NT2/D1 (cell line): ENCODE measurements at places on chromosomes 3 and 15.

- DNase-seq, result no peak
Measured at GRCh38 chr15:42148808-42149492, 7.5 kb downstream of the PLA2G4F start.

GRCh38 chr15:46266661-46267060 is 631.8 kb downstream of the SQOR start:
- DNase-seq, result no peak

DNA sequence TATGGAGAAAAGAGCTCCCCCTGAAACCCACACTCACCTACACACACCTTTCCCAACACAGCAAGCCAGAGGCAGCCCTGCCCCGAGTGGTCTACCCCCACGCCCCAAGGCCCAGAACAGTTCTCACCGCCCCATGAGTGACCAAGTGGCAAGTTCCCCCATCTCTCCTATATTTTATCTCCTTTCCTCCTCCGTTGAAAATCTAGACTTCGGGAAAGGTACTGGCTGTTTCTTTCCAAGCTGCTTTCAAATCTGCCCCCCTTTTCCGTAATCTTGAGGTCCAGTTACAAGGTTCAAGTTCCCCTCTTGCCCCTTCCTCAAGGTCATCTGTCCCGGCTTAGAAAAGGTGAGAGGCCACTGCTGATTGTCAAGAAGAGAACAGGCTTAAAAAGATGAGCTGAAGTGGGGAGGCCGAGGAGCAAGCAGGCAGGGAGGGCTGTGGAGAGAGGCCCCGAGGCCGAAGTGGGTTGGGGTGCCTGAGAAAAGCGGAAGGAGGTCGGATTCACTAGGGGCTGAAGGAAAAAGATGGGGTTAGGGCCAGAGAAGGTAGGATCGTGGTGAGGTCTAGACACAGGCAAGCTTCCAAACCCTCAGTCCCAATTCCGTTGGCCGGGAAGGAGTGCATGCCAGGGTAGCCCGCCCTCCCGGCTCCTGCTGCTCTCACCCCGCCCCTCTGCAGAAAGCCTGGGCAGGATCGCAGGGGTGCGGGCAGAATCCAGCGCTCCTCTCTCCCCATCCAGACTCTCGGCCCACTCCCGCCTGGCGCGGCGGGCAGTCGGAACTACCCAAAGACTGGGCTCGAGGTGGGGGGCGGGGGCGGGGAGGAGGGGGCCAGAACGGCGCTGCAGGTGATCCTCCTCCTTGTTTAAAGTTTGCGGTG is 1.7 kb downstream of the SEMA5B start:
- peak; percentile 66 for DNase-seq

GRCh38 chr15:65326117-65326526 is 21.6 kb downstream of the RNU5B-1 start:
- no peak for DNase-seq

DNA sequence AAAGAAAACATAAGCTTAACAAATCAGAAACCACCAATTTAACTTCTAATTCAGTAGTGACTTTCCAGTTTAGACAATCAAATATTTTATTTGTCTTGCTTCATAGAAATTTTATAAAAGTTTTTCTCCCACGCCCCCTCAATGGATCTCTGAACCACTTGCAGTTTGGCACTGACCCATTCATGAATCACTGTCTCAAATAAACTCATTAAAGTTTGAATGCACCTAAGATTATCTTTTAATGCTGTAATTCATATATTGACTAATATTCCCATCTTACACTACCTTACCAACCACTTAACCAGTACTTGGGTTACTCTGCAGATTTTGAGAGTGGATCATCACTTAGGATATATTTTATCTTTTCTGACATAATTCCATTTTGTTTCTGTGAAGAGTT is 880.2 kb downstream of the OTOL1 start:
- DNase-seq, result no peak

DNA sequence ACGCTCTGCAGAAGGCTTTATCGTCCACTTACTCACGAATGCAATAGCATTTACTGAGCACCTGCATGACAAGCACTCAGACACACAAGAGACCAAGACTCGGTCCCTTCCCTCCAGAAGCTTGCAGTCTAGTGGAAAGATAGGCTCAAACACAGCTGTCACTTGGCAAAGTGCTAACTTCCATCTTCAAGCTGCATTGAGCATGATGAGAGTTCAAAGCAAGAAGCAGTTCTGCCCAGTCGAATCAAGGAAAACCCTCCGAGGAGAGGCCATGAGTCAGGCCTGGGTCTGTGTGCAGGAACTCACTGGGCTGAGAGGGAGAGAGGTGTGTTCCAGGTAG is 51.5 kb downstream of the C3orf20 start:
- DNase-seq, result no peak

GRCh38 chr15:78360958-78361718 is 21.0 kb downstream of the CRABP1 start:
- DNase-seq, result no peak

- no peak for DNase-seq
Measured at GRCh38 chr15:55334997-55335396, 16.0 kb downstream of the PIGB start.

DNA sequence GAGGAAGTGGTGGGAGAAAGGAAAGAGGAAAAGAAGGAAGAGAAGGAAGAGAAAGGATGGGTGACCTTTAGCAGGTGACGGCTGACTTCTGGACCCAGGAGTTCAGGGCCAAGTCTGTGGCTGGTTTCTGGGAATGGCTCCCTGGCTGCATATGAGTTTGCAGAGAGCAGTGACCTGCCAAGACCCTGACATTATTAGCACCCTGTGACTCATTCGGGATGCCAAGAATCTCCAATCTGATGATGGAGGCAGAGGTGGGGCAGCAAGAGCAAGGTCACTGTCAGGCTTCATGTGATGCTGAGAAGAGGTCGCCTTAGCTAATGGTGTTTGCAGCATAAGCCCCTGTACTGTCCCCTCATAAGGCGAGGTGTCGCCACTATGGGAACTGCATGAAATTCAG is 42.6 kb downstream of the MYZAP start:
- no peak for DNase-seq

GRCh38 chr15:41801850-41802455 is 25.9 kb upstream of the JMJD7 start:
- DNase-seq, result no peak

DNA sequence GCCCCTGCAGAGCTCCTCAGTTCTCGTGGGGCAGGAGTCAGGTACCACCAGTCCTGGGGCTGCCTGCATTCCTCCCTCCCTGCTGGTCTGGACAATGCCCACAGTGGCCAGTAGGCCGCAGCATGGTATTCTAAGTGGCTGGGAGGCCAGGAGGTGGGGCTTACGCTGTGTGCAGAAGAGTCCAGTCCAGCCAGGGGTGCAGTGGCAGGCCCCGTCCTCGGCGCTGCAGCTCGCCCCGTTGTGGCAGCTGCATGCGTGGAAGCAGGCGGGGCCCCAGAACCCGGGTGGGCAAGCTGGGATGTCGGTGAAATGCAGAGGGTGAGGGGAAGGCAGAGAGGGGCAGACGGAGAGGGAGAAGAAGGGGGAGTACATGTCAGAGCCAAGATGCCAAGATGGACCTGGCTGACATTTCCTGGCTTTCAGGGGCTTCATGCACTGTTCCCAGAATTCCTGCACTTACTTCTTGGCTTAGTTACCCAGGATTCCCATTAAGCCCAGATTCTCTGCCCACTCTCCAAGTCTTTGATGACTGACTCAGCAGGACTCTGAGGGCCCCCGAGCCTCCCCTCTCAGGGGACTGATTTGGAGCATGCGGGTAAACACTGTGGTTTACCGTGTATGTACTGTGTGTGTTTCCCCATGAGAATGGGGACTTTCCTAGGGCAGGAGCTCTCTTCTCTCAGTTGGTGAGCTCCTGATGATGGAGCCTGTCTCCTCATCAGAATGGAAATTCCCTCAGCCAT is 47.5 kb downstream of the RAB11A start:
- DNase-seq, result peak; percentile 69

GRCh38 chr3:14876921-14877333 is 58.2 kb downstream of the FGD5 start:
- no peak for DNase-seq

- no peak for DNase-seq
Measured at GRCh38 chr3:9247361-9247940, 2.0 kb downstream of the SRGAP3 start.

- DNase-seq, result no peak
Measured at GRCh38 chr15:78838489-78838888, 27.2 kb upstream of the ADAMTS7 start.

DNA sequence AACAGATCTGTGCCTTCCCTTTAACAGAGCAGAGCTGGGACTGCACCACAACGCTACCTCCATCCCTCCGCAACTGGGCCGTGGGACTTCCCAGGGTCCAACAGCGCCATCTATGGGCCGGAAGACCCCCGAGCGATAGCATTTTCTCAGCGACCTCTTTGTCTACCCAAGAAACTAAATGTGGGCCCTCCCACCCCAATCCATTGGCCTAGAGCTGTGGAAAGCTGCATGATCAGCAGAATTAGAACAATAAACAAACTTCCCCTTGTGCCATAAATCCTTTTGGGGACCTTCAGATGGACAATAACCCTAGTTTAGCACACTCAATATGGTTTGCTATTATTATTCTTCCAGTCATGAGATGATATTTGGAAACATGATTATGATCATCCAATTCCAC is 74.8 kb upstream of the NTRK3 start:
- DNase-seq, result peak; percentile 88

GRCh38 chr3:101803173-101803782 is 24.3 kb downstream of the NXPE3 start:
- DNase-seq, result peak; percentile 36

- no peak for DNase-seq
Measured at GRCh38 chr3:79361748-79362378, 405.9 kb downstream of the ROBO1 start.

DNA sequence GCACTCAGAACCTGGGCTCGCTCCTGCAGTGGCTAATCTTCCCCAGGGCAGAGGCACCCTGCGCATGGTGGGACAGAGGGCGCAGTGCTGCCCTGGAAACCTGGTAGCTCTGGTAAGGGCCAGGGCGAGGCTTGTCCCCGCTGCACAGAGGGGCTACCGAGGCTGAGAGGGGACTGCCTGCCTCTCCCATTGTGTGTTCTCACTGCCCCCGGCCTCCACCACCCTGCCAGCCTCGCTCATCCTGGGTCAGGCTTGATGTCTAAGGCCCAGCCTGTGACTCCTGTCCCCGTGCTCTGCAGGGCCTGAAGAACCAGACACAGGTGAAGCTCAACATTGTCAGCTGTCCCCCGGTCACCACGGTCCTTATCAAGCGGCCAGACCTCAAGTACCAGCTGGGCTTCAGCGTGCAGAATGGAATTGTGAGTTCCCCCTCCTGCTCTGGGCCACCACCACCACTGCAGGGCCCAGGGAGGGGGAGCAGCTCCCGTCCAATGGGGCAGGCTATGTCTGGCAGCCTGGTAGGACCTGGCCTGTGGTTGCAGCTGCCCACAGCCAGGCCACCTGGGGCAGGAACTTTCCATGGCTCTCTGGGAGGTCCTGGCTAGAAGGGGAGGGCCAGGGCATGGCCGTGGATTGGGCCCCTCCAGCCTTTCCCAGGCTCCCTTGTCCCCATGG is 161.5 kb downstream of the NSMCE3 start:
- no peak for DNase-seq

DNA sequence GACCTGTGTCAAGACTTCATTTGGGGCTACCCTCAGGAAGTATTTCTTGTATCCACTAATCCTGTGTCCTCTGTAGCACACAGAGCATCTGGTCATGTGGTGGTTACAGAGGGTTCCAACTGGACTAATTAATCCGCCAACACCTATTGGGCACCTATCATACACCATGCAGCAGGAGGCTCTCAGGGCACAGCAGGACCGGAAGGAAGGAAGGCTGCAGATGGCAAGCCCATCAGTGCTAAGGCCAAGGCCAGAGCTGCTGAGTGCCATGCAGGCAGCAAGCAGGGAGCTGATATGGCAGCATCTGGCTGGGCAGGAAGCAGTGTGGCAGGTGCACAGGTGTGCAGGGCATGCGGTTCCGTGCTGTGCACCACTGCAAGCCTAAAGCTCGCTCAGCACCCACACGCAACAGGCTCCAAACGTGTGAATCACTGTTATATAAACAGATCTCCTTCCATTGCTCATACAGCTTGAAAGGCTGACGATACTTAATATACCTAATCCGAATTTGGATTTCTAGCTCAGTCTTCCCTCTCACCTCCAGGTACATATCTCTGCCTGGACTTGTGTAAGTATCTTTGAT is 64.4 kb upstream of the SNRPA1 start:
- no peak for DNase-seq

DNA sequence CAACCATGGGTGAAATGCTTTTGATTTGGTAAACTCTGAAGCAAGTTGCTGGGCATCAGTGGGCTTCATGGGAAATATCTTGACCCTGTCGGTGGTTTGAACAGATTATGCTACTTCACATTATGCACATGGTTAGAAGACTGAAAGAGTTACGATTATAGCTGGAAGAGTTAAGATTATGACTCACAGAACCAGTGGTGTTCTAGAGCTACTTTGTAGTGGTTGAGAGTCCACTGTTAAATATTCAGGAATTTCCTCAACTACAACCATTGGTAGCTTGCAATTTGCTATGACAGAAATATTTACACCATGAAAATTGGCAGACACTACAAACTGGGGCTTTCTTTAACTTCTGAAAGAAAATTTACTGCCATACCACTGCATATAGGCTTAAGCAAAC is 99.3 kb downstream of the GADL1 start:
- no peak for DNase-seq

DNA sequence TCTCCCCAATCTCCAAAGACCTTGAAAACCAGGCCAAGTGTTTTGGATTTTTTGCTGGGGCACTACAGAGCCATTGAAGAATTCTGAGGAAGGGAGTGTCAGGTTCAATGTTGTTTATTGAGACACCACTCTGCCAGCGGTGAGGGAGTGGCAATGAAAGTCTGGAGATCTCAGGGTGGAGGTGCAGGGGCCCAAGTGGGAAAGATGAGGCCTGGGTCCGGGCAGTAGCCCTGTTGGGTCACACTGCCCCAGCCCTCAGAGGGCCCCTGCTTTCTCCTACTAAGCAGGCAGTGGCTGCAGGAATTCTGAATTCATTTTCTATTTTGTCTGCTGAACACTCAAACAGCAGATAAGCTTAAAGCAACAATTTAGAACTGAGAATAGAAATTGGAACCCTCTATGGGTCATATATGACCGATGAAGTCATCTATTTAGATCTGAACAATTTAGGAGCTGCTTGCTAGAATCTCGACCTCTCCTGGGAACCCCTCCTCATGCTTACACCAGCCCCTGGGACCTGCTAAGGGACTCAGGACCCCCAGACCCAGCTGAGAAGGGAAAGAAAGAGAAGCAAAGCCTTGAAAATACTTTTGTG is 17.9 kb downstream of the HRH1 start:
- DNase-seq, result no peak

GRCh38 chr15:40241269-40242212 is 2.7 kb downstream of the PAK6 start:
- no peak for DNase-seq

DNA sequence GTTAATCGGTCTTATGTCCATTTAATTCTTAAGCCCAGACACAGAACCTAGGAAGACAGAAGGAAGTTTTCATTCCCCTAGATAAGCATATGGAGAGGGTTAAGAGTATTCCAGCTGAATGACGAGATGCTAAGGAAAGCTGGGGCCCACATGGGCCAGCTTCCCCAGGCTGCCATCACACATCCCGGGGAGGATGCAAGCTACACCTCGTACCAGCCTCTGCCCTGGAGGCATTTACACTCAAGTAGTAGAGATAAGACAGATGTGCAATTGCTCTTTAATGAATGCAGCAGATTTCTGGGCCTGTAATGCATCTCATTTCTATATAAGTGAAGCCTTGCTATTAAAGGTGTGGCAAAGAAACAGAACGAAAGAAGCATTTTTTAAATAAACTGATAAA is 144.5 kb downstream of the MEX3B start:
- no peak for DNase-seq

- no peak for DNase-seq
Measured at GRCh38 chr3:56667973-56668579, 15.0 kb downstream of the TASOR start.
